Naive B cell (primary cell): ENCODE measurements at places on chromosomes 12 and 14. TPM values are rescaled to one million over a fixed set of nuclear protein-coding genes. Genes with fewer than 3 reads are reported as not detected.

GRCh38 chr12:71671311-71671710 lies 7.2 kb downstream of the THAP2 start:
- no peak for DNase-seq

Gene MANSC4
- not detected for polyA plus RNA-seq

GRCh38 chr12:89352242-89352491 lies 134 bp downstream of the DUSP6 start:
- no peak for DNase-seq

Gene RNASE7
- not detected for polyA plus RNA-seq

Gene GPR68
- 0.11 TPM for polyA plus RNA-seq

- no peak for DNase-seq
Observed at GRCh38 chr12:70520847-70521246, 116.4 kb downstream of the PTPRB start.

DNA sequence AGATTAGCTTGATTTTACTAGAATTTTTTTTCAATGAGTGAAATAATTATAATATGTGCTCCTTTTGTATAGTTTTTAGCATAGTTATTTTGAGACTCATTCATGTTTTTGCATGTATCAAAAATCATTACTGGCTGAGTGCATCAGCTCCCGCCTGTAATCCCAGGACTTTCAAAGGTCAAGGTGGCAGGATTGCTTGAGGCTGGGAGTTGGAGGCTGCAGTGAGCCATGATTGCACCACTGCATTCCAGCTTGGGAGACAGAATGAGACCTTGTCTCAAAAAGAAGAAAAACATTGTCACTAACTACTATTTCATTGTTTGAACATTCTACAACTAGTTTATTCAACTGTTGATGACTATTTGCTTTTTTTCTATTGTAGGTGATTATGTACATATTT lies 802.7 kb downstream of the SLC16A7 start:
- no peak for DNase-seq

DNA sequence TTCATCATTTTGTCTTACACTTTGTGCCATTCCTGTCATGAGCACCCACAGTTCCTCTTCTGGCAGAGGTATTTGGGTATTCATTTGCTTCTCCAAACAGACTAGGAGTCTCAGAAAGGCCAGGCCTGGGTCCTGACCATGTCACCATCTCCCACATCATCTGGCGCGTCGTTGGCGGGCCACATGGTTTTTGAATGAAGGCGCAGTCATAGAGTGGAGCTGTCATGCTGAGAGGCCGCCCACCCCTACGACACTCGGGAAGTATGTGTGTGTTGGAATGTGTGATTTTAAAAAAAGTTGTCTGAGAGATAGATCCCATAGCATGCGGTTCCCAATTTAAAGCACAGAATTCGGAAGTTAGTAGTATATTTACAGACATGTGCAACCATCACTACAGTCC lies 15.6 kb upstream of the TTC7B start:
- DNase-seq, result no peak

Gene IFI27
- not detected for polyA plus RNA-seq

Gene PPP1R12A
- polyA plus RNA-seq, result 151 TPM

DNA sequence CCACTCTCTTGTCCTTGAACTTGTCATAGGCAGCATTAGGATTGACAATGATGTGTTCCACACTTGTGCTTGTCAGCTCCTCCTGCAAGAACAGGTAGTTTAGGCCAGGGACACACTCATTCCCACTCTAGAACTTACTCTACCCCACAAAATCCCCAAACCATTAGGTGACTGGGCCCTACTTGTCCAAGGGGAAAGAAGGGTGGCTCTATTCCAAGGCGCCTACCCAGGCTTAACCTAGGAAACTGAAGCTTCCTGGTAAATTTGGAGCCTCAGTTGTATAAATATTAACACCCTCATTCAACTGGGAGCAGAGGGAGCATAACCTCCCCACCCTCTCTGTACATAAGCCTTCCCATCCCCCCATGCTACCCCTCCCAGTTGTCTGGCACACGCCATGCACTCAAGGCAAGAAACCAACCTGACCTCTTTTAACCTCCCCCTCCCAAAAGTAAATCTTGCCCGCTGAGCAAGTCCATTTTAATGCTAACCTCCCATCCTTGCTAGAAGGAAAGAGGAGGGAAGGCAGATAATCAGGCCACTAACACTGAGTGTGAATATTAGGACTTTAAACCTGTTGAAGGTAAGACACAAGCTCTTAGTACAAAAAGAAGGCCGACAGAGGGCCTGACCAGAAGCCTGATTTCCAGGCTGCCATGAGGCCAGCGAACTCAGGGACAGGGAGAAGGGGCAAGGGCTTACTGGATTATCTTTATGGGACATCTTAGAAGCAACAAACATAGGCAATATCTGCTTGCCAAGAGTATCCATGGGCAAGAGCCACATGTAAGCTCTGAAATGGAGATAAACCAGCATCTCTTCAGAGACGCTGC lies 11.0 kb downstream of the DCTN2 start:
- no peak for DNase-seq

DNA sequence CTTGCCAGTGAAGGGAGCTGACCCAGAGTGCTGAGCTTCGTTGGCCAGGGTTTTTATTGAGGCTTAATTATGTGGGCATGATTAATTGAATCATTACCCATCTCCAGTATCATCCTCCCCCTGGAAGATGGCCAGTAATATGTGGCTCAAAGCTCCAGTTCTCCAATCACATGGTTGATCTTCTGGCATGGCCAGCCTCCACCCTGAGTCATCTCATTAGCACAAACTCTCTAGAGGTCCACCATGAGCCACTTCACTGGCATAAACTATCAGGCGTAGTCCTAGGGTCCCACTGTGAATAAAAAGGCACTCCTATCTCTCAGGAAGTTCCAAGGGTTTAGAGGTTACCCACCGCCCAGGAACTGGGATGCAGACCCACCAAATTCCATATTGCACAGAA lies 135.0 kb downstream of the ANO6 start:
- DNase-seq, result no peak

Gene SERPINA10
- not detected for polyA plus RNA-seq

Gene ALKBH2
- 16.9 TPM for polyA plus RNA-seq

DNA sequence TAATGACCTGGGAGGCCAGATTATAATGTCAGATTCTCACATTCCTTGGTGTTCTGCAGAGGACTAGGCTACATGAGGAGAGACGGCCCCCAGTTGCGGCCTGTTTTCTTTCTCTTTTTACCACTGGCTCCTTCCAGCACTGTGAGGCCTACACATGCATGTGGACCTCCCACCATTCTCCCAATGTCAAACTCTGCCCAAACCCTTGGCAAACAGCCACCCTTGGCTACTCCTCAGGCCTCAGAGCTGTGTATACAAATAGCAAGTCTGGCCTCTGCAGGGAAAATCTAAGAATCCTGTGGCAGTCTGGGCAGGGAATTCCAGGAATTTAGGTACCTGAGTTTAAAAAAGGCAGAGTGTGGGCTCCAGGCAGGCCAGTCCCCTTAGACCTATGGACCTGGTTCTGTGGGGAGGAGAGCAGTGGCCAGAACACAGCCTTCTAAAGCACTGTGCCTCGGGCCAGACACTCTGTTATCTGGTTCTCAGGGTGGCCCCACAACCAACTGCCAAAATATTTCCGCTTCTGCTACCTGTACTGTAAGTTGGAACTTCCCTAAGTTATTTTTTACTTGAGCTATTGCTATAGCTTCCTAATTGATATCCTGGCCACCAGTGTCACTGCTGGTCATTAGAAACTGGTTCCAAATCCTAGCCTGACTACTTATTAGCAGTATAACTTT lies 19.9 kb upstream of the NEDD1 start:
- no peak for DNase-seq

Gene KRT75
- polyA plus RNA-seq, result not detected

Gene PAH
- not detected for polyA plus RNA-seq

Gene STAC3
- polyA plus RNA-seq, result not detected

Gene IGF1
- not detected for polyA plus RNA-seq

DNA sequence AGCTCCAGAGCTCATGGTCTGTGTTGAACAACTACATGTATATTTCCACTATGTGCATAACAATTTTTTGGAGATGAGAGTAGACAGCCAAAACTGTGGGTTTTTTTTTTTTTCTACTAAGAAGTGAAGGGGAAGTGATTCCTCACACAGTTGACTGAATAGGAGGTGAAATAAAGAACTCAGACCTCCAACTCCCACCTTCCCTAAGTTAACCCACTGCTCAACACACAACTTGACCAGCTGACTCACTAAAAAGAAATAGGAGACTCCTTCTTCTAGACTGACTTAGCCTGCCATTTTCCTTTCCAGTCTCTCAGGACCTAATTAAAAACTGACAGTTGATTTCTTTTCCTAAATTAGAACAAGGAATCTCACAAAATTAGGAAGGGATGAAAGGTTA lies 1.7 kb downstream of the M6PR start:
- DNase-seq, result peak; percentile 19

GRCh38 chr12:120126635-120127005 lies 10.1 kb upstream of the RAB35 start:
- no peak for DNase-seq

Gene MAP4K5
- polyA plus RNA-seq, result 45.3 TPM

DNA sequence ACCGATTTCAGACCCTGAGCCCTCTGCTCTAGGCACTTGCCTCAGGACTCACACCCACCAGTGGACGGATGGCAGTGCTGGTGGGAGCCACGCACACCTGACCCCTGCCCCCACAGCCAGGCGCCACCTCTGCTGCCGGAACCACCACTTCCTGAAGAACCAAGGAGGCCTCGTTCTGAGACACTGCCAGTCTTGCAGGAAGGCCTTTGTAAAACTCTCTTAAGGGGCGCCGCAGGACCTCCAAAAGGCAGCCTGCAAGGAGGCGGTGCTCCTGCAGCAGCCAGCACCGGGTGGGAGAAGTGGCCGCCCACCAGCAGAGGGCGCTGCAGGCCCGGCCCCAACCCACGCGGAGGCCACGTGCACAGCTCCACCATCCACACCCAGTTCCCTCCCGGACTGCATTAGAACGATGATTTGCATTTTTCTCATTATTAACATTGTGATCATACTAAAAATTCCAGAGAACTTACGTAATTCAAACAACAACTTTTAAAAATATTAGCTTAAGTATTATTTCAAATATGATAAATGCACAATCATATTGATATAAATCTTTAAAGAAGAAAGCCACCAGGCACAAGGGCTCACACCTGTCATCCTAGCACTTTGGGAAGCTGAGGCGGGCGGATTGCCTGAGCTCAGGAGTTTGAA lies 12.8 kb downstream of the STX2 start:
- DNase-seq, result peak; percentile 15

GRCh38 chr12:92164712-92165111 lies 19.1 kb upstream of the BTG1 start:
- DNase-seq, result no peak

Gene TTC9
- 18.9 TPM for polyA plus RNA-seq

Gene KRT6C
- polyA plus RNA-seq, result not detected

GRCh38 chr12:124633365-124634362 lies 66.3 kb upstream of the NCOR2 start:
- DNase-seq, result no peak

DNA sequence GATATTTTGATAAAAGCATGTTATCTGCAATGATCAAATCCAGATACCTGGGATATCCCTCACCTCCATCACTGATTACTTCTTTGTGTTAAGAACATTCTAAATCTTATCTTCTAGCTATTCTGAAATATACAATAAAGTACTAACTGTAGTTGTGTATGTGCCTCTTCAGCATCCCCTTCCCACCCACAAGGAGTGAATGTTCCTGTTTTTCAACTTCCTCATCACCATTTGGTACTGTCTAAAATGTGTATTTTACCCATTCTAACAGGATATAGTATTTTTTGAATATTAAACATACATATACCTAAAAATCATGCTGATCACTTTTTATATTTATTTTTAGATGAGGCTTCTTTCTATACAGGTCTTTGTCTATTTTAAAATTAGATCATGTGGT lies 1252.6 kb downstream of the TMEM121 start:
- DNase-seq, result no peak

- no peak for DNase-seq
Observed at GRCh38 chr12:79690142-79690637, 574 bp downstream of the PAWR start.

GRCh38 chr12:132695431-132695830 lies 8.0 kb downstream of the PXMP2 start:
- no peak for DNase-seq

Gene MYBPC1
- not detected for polyA plus RNA-seq

DNA sequence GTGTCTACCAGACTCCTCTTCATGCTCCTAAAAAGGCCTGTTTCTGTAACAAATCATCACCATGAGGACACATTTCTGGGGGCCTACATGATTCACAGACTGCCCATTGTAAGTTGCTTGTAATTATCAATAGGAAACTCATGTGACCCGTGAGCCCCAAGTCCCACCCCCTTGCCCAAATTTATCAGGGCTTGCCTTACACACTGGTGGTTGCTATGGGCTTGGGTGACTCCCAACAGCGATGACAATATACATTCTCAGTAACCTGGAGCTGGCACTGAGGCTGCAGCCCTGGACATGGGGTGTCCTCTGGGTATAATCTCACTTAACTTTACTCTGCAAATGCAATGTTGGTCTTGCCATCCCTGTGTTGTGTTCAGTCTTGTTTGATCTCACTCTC lies 149.2 kb downstream of the NRXN3 start:
- no peak for DNase-seq

Gene NELL2
- 0.23 TPM for polyA plus RNA-seq

DNA sequence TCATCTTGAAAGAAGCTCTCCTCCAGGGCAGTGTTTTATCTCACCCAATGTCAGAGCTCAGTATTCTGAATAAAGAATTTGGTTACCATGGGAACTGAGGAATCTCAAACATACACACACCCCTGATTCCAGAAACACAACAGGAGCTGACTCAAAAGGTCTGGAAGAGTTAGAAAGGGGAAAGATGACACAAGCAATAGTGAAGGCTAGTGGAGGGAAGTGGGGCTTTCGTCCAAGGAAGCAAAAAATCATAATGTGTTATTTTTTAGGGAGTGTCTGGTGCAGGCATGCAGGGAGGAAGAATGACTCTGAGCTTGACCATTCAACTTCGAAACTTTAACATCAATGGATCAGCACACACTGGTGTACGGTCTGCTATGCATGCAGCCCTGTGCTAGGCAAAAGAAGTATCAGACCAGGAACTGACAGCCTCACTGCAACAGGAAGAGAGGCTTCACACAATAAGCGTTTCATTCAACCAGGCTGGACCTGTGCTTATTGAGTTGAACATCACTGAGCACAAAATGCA lies 20.3 kb downstream of the HEBP1 start:
- no peak for DNase-seq

GRCh38 chr14:80316441-80316840 lies 105.1 kb upstream of the DIO2 start:
- DNase-seq, result no peak

Gene CEBPE
- 0.32 TPM for polyA plus RNA-seq

- DNase-seq, result no peak
Observed at GRCh38 chr12:26851031-26851809, 18.2 kb upstream of the ITPR2 start.
